ENCODE measurements at places on chromosomes 7 and 10.
A peak's percentile ranks its signal among the peaks of the same experiment; 100 is the strongest.

- peak; percentile 45 for DNase-seq
These were observed 420.5 kb upstream of the GALNT17 start for GRCh38 chr7:70711452-70711851.

DNA sequence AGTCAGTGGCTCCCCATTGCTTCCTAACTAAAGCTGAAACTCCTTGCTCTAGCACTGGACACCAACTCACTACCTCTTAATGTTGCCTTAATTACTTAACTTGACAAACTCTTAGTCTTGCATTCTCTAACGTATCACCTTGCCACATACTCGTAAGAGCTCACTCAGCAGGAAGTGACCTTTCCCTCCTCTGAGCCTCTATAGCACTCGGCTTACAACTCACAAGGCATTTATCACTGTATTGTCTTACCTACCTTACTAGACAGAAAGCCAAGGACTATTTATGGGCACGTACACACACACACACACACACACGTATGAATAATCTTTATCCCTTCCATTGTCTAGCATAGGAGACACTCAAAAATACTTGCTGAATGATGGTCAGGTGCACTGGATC lies 21.2 kb downstream of the CEP41 start:
- no peak for DNase-seq

- DNase-seq, result peak; percentile 4
These were observed 134.5 kb downstream of the NRBF2 start for GRCh38 chr10:63267414-63268148.

GRCh38 chr7:158827411-158828132 lies 1.7 kb downstream of the ESYT2 start:
- no peak for DNase-seq

DNA sequence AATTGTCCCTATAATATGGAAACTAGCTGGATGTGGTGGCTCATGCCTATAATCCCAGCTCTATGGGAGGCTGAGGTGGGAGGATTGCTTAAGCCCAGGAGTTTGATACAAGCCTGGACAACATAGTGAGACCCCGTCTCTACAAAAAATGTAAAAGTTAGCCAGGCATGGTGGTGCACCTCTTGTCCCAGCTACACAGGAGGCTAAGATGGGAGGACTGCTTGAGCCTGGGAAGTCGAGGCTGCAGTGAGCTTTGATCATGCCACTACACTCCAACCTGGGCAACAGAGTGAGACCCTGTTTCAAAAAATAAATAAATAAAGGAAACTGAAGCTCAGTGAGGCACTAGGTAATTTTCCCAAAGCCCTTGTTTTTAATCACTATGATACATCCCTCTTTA lies 15.7 kb upstream of the ERLIN1 start:
- no peak for DNase-seq

- peak; percentile 82 for DNase-seq
These were observed 16.1 kb upstream of the LAMB4 start for GRCh38 chr7:108146070-108146842.

DNA sequence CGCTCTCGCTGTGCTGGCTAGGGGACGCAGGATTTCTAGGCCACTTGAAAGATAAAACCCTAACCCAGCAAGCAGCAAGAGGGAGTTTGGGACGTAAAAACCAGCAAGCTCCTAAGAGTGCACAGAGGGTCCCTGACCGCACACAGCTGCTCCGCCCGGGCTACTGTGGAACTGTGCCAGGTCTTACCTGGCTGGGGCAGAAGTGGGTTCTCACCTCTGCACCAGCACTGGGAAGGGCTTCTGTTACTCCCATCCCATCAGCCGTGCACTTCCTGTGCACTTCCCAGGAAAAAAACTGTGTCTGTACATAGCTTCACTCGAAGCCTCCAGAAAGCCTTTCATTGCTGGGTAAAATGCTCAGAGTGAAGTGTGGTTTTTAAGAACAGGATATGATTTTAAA lies 45.9 kb upstream of the PTF1A start:
- no peak for DNase-seq

- no peak for DNase-seq
These were observed 594.9 kb downstream of the INHBA start for GRCh38 chr7:41107938-41108448.

DNA sequence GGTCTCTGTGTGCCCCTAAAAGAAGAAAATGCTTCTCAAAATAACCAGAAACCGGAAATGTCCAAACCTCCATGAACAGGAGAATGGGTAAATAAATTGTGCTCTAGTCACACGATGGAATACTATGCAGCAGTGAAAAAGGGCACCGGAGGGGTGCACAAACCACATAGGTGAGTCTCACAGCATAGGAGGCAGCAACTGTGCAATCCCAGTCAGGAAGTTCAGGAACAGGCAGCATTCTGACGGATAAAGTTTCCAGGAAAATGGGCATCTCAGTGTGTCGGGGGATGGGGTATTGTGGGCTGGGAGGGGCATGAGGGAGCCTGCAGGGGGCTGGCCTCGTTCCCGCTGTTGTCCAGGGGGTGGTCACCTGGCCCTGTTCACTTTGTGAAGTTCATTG lies 63.1 kb downstream of the MICALL2 start:
- DNase-seq, result no peak

DNA sequence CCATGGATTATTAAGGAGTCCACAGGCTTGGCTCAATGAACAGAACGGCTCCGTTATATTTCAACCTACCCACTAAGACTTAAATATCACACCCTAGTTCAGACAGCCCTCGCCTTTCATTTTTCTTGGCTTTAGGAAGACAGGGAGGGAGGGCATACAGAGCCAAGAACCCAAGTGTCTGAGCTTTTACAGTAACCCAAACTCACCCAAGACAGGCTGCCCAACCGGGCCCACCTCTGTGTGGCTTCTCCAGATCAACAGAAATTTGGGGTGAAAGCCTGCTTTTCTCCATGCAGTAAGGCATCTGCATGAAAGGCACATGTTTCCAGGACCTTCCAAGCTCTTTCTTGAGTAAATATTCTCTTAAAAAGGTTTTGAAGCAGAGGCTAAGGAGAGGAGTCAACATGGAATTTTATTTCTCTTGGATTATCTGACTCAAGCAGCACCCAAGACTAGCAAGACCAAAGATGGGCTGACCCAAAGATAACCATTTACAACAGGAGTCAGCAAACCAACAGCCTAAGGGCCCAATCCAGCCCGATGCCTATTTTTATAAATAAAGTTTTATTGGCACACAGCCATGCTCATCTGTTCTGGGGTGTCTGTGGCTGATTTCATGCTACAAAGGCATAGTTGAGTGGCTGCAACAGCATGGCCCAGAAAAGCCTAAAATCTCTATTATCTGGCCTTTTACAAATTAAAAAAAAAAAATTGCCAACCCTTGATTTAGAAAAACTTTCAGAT lies 90.1 kb downstream of the KCNMA1 start:
- no peak for DNase-seq

GRCh38 chr10:12445701-12446334 lies 96.5 kb downstream of the CAMK1D start:
- no peak for DNase-seq

Data from SK-N-DZ (cell line).